Stimulated activated CD8-positive, alpha-beta memory T cell treated with anti-CD3 and anti-CD28 coated beads, Interleukin-2, amount 100 ng/mL, for 48 hours (primary cell): ENCODE measurements at places on chromosomes 5 and 9.

DNA sequence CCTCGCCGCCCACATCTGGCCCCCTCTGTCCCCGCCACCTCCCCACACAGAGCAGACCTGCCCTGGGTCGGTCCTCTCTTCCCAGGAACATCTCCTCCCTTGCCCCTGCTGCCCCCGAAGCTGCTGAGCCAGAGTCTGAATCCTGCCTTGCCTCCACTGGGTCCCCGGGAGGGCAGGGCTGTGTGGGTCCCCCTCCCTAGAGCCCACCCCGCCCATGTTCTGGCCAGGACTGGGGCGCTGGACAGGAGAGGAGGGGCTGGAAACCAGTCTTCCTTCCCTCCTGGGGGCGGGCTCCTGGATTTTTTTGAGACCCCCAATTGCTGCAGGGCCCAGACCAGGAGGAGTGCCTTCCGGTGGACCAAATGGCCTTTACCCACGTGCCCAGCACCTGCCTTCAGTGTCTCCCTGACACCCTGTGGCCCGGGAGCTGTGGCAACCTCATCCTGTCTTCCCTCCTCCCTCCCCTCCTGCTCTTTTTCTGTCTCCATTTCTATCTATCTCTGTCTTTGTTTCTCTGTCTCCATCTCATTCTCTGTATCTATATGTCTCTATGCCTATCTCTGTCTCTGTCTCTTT lies 12.1 kb downstream of the MRPL36 start:
- no peak for DNase-seq

DNA sequence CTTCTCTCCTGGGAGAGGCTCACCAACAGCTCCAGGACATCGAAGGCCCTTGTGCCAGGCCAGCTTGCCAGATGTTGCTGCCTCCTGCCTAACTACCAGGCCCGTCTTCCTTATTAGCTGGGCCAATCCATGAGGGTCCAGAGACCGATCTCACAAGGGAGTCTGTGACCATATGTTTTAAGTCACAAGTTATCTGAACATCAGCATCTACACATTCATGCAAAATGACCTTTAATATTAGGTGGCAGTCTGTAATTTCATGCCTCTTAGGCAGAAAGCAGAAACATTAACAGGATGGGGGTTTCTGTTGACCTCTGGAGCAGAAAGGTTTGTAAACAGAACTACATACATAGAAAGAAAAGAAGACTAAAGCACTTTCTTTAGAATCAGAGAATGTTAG lies 75.1 kb upstream of the SLC25A51 start:
- DNase-seq: no peak

DNA sequence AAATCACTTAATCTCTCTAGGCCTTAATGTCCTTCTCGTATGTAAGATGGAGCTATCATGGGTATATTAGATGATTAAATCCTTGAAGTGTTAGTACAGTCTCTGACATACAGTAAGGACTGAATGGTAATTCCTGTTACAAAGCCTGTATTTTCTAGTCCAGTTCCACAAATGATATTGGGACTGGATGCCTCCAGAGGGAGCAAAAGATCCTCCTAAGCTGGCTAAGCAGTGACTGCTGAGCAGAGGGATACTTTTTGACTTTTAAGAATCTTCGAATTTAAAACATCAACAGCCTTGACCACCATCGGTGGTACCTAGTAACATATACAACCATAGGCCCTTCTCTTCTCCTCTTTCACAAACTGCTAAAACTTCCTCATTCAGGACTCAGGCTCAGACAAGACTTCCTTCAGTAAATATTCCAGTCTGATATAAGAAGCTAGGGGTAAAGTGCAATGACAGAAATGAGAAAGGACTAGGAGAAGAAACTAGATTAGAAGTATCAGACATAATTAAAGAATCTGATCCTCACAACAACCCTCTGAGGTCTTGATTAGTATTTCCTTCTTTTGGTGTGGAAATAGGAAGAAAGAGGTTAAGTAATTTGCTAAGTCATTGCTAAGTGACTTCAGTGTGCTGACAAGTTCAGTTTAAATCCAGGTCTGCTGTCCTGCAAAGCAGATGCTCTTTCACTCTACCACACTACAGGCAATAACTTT lies 13.9 kb downstream of the PTAR1 start:
- no peak for DNase-seq

DNA sequence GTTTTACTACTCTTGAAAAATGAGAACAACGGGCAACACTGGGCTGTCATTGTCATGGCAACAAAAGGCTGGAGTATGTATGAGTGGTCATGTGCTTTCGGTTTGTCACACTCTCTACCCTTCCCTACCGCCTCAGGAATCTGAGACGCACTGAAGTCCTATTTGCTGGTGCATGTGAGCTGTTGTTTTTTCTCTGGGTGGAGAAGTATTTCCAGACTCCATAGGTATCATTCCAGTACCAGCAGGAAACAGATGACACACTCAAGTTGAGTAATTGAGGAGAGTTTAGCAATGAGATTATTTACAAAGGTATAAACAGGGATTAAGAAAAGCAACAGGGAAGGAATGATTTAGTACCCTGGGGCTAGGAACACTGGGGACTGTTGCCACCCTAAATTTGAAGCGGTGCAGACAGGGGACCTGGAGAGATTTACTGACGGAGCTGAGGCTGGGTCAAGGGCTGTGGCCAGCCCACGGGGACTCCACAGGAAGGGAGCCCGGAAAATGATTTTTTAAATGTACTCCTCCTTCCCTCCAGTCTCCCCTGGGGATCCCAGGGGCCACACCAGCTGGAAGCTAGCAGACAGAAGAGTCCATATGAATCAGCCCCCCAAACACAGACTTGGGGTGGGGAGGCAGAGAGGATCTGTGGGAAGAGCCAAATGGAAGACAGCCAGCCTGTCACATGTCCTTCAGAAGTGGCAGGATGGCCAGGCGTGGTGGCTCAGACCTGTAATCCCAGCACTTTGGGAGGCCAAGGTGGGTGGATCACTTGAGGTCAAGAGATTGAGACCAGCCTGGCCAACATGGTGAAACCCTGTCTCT lies 13.2 kb upstream of the ZBTB43 start:
- DNase-seq: no peak

GRCh38 chr9:91933556-91934352 lies 16.3 kb downstream of the ROR2 start:
- no peak for DNase-seq

- DNase-seq: no peak
Observed at GRCh38 chr5:147040856-147041255, 162.3 kb upstream of the PPP2R2B start.

GRCh38 chr5:717143-717542 lies 24.0 kb upstream of the TPPP start:
- DNase-seq: no peak

- DNase-seq: no peak
Observed at GRCh38 chr9:71734950-71735349, 33.4 kb downstream of the CEMIP2 start.

- no peak for DNase-seq
Observed at GRCh38 chr5:107806271-107806670, 135.5 kb upstream of the EFNA5 start.

DNA sequence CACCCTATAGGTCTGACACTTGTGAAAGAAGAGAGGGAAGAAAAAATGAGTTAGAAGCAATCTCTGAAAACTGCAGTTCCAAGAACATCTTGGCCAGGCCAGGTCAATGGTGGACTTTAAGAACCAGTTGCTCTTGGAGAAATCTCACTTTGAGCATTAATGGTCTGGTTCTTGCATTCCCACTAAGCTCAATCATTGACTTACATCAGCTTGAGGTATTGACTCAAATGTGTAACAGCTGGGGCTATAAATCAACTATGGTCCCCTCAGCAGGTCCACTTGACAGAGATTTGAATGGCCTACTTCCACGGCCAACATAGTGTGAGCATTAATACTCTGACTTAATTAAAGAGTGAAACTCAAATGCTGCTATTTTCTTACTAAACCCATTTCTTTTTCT lies 357.8 kb upstream of the RGMB start:
- no peak for DNase-seq

DNA sequence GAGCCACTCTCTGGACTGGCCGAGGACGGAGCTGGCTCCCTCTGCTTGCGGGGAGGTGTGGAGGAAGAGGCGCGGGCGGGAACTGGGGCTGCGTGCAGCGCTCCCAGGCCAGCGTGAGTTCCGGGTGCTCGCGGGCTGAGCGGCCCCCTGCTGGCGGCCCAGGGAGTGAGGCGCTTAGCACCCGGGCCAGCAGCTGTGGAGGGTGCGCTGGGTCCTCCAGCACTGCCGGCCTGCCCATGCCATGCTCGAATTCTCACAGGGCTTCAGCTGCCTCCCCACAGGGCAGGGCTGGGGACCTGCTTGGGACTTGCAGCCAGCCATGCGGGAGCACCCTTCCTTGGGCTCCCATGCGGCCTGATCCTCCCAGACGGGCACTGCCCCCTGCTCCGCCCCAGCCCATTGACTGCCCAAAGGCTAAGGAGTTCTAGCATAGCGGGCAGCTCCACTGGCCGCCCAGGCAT lies 416.9 kb downstream of the MRPS30 start:
- DNase-seq: no peak

GRCh38 chr5:120532835-120533234 lies 68.7 kb downstream of the PRR16 start:
- no peak for DNase-seq
